ENCODE measurements at places on chromosomes 2 and 18. TPM values are rescaled to one million over a fixed set of nuclear protein-coding genes. Genes with fewer than 3 reads are reported as not detected.
A peak's percentile ranks its signal among the peaks of the same experiment; 100 is the strongest.

RTTN gene
- 10.1 TPM for total RNA-seq

DNA sequence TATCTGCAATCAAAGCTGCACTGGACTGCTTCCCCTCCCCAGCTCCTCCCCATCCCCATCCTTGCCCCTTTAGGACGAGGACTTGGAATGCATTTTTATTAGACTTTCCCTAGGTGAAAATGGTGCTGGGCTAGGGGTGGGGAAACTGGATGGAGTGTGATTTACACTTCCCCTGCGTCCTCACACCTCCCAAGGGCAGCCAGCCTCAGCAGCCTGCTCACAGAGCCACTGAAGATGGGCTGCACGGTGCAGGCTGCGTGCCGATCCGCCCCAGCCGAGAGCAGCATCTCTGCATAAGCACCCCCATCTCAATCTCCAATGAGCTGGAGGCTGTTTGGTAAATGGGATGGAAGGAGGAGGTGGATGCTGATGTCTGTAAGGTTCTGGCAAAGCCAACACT is 87.6 kb downstream of the ZBTB7C start:
- no peak for DNase-seq

DNA sequence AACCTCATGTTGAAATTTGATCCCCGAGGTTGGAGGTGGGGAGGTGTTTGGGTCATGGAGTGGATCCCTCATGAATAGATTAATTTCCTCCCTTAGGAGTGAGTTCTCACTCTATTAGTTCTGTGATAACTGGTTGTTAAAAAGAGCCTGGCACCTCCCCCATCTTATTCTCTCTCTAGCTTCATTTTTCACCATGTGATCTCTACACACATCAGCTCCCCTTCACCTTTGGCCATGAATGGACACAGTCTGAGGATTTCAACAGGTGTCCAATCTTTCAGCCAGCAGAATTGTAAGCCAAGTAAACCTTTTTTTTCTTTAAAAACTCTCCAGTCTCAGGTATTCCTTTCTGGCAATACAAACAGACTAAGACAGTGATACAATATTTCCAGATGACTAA is 602.0 kb upstream of the FAM98A start:
- no peak for DNase-seq

DNA sequence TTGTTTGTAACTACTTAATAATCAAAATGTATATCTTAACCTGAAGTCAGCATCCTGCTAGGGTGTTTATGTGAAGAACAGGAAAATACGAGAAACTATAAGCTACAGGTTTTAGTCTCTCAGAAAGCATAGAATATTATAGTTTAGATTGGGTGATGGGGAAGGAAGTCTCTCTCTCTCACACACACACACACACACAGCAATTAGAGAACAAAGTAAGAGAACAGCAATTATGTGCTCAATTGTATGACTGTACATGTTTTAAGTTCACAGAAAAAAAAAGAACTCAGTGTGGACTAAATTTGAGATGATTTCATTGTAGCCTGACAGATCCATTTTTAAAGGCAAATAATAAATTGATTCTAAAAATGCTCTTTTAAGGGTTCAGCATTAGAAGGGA is 94.3 kb upstream of the ZNF516 start:
- no peak for DNase-seq

DNA sequence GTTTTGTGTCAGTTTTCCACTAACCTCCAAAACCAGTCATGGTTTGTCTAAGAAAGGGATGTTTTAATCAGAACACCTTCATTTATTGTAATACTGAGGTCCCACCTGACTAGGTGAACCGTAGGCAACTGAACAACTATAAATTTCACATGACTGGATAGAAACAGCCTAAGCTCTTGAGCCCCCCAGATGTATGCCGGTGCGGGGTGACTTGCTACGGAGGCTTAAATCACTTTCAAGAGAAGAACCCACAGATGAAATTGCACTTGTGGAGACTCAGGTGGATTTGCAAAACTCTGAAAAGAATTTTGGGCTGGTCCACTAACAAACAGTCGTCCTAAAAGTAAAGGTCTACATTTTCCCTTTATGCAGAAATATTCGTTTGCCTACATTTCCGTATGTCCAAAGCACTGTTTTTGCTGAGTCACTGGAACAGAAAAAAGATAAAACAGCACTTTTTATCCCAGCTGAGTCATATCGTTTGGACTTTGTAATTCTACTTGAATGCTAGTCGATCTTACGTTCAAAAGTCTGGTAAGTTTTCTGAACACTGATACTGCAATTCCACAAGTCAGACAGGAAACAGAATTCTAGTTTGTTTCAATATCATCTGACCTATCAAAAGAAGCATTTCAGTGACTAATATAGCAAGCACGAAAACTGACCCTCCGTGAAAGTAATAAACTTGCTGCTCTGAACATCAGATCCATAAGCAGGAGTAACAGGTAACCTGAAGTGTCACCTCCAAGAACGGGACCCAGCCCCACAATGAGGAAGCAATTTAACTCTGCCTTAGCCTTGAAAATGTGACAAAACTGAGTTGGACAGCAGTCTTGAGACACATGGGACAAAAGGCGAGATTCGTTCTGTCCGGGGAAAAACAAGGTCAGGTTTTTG is 18.1 kb downstream of the ZNF516 start:
- DNase-seq: peak; percentile 85

GRCh38 chr2:133802409-133803039 is 234.3 kb upstream of the NCKAP5 start:
- no peak for DNase-seq

DNA sequence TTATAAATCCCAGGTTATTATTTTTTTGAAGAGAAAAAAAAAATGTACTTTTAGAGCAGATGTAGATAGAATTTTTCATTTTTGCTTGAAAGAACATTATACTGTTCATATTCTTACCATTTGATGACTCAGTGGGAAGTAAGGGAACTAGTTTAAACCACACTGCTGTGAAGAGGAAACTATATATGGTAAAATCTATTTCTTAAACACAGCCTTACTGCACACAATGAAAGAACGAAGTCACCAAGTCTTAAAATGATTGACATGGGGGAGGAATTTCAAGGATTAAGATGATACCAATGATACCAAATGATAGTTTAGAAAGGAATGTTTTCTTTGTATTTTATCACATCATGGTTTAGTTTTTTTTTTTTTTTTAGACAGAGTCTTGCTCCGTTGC is 5.0 kb downstream of the ACTR2 start:
- peak; percentile 13 for DNase-seq

DNA sequence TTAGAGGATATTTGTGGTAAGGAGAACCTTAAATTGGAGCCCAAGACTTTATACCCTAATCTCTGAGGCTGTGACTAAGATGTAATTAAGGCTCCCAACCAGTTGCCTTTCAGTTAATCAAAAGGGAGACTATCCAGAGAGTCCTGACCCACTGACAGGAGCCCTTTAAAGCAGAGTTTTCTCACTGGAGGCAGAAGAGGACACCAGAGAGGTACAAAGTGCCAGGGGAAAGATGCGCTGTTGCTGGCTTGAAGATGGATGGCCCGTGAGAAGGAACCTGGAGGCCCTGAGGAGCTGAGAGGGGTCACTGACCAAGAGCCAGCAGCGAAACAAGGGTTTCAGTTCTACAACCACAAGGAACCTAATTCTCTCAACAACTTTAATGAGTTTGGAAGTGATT is 137.3 kb downstream of the TMEM131 start:
- no peak for DNase-seq

- no peak for DNase-seq
These were observed 276.6 kb downstream of the PHLPP1 start for GRCh38 chr18:62991959-62992358.

GRCh38 chr2:101820519-101820918 is 123.0 kb downstream of the MAP4K4 start:
- peak; percentile 58 for DNase-seq

DNA sequence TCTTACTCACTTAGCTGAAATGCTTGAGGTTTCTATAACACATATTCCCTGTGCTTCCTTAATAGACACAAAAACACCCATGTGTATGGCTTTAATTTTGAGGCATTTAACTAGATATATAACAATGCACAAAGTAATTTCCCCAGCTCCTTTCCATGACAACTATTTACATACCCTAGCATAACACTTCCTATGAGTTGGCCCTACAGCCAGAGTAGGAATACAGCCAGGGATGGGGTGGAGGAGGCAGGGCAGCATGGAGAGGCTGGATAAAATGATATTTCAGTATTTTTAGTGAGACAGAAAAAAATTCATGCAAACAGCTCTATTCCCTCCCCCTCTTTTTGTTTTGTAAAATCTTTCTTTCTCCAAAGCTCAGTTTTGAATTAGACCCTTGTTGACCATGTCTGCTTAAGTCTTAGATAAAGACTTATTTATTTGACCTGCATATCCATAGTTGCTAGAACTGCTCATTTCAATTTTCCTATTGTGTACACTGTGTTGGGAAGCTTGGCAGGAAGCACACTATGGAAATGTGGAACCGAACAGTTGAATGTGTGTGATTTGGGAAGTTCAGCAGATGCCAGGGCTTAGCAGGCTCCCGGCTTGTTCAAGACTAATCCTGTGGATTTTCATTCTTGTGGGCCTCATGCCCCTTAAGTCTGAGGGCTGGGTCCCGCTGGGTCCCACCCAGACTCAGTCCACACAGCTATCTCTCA is 11.2 kb upstream of the B3GNT2 start:
- DNase-seq: no peak

- DNase-seq: no peak
These were observed 1.8 kb downstream of the RFTN2 start for GRCh38 chr2:197673606-197674005.

DNA sequence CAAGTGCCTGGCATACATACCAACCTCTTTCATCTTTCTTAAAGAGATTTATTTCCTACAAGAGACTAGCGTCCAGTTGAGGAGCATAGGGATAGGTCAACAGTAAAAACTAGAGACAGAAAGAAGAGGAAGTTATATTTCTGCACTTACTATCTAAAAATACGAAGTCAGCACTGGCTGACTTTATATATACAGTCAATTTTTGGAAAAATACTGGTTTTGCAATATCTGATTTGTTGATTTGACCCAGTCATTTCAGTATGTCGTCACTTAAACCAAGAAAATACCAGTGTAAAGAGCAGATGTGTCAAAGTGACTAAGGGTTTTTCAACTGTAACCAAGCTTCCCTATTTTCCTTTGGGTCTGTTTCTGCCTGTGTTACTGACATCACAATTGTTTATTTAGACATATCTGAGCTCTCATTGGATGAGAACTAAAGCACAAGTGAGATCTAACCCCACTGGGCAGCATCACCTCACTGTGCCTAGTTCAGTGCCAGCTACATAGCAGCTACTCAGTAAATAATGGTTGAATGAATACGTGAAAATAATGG is 23.0 kb downstream of the CYTIP start:
- peak; percentile 31 for DNase-seq

GRCh38 chr2:120189189-120189588 is 34.0 kb downstream of the TMEM185B start:
- no peak for DNase-seq

DNA sequence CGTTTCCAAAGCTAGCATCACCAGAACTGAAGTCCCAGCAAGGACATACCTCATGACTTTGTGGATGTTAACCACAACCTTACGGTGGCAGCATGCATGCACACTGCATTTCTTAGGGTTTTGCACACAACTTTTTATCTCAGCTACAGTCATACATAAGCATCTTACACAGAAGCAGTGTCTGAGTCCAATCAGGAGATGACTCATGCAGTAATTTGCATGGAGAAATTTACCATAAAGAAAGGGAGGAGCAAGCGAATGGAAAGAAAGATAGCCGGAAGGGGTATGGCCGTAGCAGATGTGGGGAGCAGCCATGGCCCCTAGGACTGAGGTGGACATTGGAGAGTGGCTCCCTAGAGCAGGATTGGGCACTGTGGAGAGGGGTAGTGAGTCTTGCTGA is 522.5 kb downstream of the GALR1 start:
- peak; percentile 30 for DNase-seq

DNA sequence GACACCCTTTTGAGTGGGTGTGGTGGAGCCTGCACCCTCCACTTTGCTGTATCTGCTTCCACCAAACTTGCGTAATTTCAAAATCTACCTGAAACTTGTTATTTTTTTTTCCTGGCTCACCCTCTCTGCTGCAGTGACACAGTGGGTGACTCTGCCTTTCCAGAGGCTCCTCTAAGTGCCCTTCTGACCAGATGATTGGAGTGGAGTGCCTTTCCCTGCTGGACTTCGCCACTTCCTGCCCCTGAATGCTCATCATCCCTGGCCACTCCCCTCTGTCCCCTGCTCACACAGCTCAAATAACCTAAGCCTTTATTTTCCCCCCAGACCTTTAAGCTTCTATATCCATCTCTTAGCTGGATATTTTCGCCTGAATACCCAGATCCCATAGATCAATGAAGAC is 777.5 kb upstream of the ID2 start:
- no peak for DNase-seq

KCTD1 gene
- total RNA-seq: 13.8 TPM

- no peak for DNase-seq
These were observed 2.6 kb downstream of the ANKRD44 start for GRCh38 chr2:197307933-197308521.

- DNase-seq: no peak
These were observed 222.8 kb downstream of the NAPG start for GRCh38 chr18:10748641-10749040.

- DNase-seq: no peak
These were observed 50.9 kb downstream of the FBLN7 start for GRCh38 chr2:112189001-112189556.

- DNase-seq: no peak
These were observed 415.1 kb downstream of the PTPRM start for GRCh38 chr18:7982216-7982615.
